ENCODE measurements at places on chromosomes 3 and 15. TPM values are rescaled to one million over a fixed set of nuclear protein-coding genes. Genes with fewer than 3 reads are reported as not detected.

CHRM5 gene
- not detected for total RNA-seq

ADGRG7 gene
- total RNA-seq = not detected

DNA sequence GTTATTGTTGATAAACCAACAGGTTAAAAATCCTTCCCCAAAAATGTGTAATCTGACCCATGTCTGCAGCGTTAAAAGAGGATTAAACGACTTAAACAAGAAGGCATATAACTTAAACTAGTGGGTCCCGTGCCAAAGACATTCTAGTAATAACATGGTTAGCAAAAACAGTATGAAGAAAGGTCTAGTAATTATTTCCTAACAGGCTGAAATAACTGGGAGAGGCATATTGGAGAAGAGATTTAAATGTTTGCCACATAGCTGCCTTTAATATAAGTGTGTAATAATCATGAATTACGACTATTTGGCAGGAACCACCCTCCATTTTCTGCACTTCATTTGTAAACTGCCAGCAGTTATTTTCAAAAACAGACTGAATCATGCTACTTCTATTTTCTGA lies 67.7 kb upstream of the CSPG5 start:
- DNase-seq = no peak

DNA sequence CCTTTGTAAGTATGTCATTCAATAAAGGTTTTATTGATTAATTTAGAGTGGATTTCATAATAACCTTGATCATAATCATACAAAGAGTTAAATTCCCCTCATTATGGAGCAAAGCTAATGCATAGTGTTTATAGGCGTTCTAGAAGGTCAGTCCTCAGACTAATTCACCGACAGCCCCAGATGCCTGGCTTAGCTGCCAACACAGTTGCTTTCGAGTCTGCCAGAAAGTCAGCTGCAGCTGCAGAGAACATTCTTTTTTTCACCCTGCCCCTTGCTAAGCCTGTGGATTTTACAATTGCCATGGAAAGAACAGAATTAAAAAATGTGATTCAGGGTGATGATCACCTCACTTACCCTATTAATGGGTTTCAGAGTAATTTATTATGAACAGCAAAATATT lies 21.2 kb downstream of the CADM2 start:
- DNase-seq = no peak

- no peak for DNase-seq
Observed at GRCh38 chr15:42149493-42150218, 6.8 kb downstream of the PLA2G4F start.

DNA sequence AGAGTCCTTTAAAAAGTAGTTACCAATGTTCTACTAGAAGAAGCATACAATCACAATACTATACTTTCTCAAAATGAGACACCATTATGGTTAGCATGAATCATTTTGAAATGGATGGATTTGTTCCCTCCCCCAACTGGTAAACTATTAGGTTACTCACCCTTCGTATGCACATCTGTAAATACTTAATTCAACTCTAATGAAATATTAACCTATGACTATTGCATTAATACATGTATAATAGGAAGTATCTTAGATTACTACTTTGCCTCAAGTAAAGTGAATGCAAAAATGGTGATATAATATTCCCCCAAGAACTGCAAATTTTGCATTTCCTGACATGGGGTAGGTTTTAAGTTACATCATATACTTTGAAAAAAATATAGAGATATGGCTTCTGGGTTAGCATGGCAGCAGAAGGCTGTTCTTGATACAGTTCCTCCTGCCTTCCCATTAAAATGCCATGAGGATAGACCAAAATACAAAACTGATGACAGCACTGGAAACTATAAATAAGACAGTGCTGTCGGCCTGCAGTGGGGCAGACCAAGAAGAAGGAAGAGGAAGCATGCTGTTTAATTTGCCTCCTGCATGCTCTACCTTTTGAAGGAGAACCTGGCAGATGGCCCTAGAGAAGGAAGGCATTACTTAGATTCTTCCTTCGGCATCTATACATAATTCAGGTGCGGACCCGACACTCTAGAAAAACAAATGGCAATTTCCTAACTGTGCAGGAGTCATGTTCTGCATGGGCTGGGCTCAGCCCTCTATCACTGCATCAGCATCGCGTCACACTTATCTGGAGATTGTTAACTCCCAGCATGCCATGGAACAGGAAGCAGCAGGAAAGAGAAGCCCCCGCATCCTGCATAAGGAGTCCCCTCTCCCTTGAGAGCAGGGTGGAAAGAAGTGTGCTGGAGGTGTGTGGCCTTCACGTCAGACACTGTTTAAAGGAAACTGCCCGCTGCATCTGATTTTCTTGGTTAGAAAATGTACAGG lies 41.8 kb upstream of the NEO1 start:
- DNase-seq = no peak

GRCh38 chr15:73030122-73030679 lies 22.1 kb upstream of the NEO1 start:
- DNase-seq = no peak

DNA sequence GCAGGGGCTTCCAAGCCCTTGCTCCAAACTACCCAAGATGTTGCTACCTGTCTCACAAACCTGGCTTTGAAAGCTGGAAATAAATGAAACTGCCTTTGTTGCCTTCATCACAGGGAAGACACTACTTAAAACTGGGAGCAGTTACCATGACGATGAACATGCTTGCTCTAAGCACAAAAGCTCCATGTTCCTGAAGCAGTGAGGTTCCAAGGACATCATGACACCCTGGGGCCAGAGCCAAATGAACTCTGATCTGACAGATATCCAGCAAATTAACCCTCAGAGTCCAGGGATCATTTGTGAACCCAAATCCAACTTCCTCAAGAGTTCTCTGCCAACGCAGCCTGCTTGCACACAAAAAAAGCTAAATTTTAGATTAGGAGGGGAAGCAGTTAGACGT lies 10.7 kb downstream of the TRAIP start:
- DNase-seq = no peak

GRCh38 chr15:67559576-67559975 lies 17.1 kb downstream of the MAP2K5 start:
- DNase-seq = no peak

Data from neural crest cell (in vitro differentiated cells).